ENCODE measurements at places on chromosomes 3 and 15. TPM values are rescaled to one million over a fixed set of nuclear protein-coding genes. Genes with fewer than 3 reads are reported as not detected.

DNA sequence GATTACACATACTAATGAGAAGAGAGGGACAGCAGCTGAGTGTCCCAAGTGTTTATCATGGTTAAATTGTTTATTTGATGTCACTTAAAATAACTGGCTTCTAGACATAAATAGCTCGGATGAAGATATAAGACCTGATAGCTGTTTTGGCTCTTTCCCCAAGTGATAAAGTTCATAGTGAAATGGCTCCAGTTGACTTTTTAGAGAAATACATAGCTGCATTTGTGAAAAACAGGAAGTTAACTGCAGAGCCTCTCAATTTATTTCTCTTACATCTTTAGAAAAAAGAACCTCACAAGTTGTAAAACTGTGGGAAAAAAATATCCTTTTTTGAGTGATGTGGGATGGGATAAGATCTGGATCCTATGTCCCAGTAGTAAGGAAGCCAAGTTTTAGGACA lies 332.9 kb upstream of the RASGRP1 start:
- no peak for DNase-seq

DNA sequence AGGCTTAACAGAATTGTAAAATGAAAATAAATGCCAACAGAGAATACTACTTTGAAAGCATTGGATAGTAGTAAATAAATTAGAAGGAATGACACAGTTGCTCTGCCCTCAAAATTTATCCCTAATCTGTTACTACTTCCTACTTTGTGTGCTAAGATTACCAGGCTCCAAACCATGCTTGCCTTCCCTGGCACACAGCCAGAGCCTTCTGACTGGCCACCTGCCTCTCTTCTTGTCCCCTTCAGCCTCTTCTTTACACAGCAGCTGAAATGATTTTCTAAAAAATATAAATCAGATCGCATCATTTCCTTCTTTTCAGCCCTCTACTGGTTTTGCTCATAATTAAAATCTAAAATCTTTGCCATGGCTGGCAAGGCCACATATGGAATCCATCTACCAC lies 334.1 kb downstream of the FHIT start:
- no peak for DNase-seq

DNA sequence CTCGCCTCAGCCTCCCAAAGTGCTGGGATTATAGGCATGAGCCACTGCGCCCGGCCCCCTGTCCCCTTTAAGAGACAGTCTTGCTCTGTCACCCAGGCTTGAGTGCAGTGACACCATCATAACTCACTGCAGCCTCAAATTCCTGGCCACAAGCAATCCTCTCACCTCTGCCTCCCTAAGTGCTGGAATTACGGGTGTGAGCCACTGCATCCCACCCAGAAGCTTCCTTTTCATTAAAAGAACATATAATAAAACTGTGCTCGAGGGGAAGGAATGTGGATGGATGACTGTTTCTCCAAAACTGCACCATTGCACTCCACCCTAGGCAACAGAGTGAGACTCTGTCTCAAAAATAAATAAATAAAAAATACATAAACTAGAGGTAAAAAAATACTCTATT lies 70.1 kb downstream of the NCEH1 start:
- DNase-seq = no peak

Gene XIRP1
- total RNA-seq = not detected

GRCh38 chr3:21534462-21534861 lies 216.5 kb downstream of the ZNF385D start:
- DNase-seq = no peak

All from neural crest cell (in vitro differentiated cells).